Right ventricle myocardium superior (tissue), 1 donor: ENCODE measurements at places on chromosomes 5 and 9.

DNA sequence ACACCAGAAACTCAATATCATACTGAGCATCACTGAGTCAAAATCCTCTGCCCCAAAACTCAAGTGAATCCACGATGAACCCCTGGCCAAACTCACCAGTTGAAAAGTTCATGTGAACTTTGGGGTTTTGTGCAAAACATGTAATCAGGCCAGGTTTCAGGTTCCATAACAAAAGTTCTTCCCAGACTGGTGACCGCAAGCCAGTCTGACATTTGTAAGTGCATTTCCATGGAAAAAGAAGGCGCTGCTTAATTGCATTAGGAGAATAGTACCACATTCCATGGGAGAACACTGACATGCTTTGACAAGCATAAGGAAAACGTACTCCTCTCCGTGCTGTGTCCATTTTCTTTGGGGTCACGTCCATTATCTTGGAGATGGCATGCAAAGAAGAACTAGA, 567.0 kb downstream of the BNC2 start:
- DNase-seq, result no peak

GRCh38 chr5:150206098-150206778, 16.4 kb downstream of the SLC6A7 start:
- no peak for DNase-seq

- DNase-seq, result no peak
Measured at GRCh38 chr9:83119873-83120272, 56.9 kb upstream of the RASEF start.

DNA sequence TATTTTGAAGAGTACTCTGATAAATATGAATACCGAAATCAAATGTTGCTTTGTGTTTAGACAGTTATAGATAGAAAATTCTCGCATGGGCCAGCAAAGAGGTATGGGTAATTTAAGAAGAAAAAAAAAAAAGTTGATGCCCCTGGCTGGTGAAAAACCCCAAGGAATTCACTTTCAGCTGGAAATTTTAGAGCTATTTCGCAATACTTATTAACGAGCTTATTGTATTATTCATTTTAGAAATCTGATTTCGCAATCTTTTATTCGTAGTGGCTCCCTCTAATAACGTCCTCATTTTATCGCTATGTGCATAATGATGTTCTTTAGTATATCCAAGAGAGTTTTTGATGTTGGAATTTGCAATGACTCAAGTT, 18.5 kb upstream of the FER start:
- DNase-seq, result no peak

DNA sequence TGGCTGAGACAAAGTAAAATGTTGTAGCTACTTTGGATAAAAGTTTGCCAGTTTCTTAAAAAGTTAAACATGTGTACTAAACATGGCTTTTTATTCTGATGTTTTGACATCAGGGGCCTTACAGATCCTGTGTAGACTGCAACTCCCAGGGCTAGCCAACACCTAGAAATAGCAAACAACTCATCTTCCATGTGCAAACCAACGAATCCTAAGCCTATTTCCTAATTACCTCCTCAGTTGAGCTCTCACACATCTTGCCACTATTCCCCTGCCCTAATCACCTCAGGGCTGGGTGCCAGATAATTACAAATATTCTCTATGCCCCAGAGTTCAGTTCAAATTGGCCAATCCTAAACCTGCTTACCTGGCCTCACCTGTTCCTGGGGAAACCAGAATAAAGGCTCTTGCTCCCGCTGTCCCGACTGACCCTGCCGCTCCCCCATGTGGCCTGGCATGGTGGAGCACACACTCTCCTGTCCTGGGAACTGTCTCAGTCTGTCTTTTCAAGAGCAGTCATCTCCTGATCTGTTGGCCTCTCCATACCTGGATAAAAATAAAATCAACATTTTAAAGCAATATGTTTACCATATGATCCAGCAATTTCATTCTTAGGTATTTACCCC, 37.1 kb upstream of the FAM169A start:
- DNase-seq, result no peak

DNA sequence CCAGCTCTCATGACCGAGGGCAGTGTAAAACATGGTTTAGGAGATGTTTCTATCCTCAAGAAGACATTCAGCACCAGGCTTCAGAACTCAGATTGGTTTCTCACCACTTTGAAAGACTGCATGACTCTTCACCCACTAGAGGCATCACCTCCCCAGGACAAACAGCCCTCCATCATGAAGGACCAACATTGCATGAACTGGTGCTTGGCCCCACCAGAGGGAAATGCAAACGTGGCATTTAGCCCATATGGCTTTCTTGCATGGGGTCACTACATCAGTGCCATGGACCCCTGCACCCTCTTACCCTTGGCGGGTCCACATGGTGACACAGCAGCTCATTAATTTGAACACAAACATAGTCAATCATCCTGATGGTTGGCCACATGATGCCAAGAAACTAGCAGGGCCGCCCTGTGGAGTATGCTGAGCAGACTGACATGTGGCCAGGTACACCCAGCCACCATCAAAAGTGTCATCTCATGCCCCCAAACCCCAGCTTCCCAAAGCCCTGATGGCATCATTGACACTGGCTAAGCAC, 129.5 kb upstream of the FSTL4 start:
- no peak for DNase-seq

- no peak for DNase-seq
Measured at GRCh38 chr9:7150153-7150890, 392.5 kb downstream of the KDM4C start.

GRCh38 chr5:50623666-50624065, 42.8 kb upstream of the PARP8 start:
- no peak for DNase-seq
